Iris pigment epithelial cell (primary cell): ENCODE measurements at places on chromosomes 6 and 20.

- DNase-seq: no peak
These were observed 38.8 kb downstream of the BMP2 start for GRCh38 chr20:6806275-6806674.

DNA sequence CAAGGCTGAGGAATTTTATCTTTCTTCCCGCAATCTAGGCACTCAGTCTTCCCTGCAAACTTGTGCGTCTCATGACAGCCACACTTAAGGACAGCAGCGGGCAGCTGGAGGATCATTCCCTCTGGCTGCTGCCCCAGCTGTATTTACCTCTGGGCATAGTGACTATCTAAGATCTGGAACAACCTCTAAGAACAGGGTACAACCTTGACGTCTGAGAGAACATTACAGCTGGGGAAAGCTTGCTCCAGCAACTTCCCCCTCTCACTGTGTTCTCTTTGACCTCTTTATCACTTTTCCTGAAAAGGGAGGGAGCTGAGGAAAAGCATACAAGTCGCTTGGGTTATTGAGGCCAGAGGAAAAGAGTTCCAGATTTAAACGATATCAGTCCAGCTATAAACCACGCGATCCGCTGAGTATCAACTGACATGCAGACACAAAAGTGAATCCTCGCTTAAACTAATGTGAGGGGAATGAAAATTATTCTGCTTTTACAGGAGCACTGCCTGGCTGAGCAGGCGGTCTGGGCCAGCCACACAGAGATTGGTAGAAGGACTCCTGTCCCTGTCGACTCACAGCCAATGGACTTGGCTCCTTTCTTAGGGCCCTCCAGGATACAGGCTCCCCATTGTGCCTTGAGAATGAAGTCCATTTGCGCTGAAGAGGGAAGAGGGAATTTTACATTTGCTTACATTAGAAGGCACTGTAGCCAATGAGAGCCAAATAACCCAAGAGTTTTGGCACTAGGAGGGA is 153.3 kb downstream of the QRSL1 start:
- DNase-seq: no peak

GRCh38 chr20:51470907-51471411 is 71.6 kb downstream of the NFATC2 start:
- DNase-seq: no peak

DNA sequence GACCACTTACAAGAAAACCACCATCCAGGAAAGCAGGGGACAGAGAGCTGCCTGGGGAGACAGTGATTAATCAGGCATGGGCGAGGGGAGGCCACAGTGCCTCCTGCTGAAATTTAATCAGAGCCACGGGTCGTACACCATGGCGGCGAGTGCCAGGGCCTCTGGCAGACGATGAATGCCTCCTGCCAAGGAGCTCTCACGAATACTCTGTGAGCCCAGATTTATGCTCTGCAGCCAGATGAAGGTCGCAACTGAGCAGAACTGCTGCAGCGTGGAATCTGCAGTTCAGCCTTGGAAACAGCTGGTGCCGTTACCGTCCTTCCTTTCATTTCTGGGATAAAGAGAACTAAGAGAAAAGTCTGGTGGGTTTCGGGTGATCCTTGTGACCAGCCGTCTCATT is 85.6 kb downstream of the BFSP1 start:
- DNase-seq: no peak
